CD4-positive, alpha-beta T cell treated with Interleukin-17A for 4 hours (primary cell): ENCODE measurements at places on chromosomes 1 and 21.

- DNase-seq: peak; percentile 82
Measured at GRCh38 chr1:175152006-175152652, 40.4 kb downstream of the KIAA0040 start.

DNA sequence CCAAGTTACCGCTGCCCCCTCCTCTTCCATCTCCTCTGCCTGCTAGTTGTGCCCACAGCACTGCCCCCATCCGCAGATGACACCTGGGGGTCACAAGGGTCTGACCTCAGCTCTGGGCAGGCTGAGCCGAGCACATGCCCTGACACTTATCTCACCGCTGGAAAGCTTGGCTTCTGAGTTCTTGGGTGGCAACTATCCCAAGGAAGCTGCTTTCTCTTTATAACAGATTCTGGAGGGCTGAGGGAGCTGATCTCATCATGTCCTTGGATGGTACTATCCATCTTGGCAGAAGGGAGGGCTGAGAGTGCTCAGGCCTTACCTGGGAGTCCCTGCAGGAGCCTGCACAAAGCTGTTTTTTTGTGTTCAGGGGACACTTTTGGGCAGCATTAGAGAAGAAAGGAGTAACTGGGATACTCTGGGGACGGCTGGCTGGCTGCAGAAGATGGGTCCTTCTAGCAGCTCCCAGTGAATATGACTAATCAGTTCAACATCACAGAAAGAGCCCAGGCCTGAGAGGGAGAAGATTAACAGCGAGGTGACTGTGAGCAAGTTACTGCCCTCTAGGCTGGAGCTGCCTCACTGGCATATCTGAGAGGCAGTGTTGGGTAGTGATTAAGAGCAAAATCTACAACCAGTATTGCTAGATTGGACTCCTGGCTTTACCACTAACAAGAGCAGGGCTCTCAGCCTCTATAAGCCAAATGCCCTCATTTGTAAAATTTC lies 71.6 kb downstream of the PLXNA2 start:
- no peak for DNase-seq

DNA sequence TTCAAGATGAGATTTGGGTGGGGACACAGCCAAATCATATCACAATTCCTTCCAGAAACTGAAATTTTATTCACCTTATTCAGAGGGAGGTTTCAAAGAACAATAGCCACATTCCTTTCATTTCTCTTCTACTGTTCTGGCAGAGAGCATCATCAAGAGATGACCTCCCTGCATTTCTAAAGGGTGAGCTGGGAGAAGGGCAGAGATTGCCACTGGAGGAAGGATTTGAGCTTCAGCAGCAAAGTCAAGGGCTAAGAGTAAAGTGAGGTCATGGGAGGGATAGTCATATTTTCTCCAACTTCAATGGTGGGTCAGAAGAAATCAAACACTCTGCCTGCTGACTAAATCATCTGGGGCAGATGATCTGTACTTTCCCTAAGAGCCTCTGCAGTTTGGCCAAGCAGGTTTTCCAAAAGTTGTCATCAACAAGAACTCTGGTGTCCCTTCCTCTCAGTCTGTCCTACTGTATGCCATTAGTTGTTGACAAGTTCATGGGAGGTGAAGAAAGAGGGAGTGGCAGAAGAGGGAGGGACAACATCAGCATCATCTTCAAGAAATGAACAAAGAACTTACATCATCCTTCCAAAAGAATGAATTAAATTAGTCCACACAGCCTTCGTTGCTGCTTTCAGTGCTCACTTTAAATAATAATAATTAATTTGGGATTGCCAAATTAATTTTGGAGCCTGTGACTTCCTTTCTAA lies 298.3 kb downstream of the ASTN1 start:
- DNase-seq: no peak

DNA sequence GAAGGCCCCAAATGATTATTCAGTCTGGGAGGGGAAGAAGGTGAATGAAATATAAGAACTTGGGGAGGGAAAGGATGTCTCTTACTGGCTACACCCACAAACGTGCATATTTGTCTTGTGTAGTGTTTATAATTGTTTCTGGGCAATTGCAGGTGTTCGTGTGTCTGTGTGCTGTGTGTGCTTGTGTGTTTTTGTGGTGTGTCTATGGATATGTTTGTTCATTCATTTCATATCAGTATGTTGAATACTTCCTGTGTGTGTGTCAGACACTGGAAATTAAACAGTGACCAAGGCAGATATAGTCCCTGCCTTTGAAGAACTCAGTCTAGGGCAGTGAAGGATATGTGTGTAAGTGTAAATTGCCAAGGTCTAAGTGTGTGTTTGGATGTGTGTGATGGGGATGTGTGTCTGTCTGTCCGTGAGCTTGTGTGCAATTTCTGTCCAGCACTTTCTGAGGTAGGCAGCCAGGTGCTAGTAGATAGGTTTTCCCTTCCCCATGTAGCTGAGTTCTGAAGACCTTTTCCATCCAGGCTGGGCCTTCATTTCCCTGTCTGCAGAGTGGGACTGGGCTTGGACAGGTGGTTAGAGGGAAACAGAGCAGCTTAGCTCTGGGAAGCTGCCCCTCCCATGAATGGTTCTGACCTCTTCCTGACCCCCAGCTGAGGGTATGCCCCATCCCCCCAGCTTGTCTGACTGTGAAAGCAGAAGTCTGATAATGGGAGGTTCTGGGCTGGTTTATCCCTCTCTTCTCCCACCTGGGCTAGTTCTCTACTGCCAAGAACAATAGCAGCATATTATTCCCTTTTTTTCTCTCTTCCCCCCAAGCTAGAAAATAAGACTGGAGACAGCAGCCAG lies 3.8 kb downstream of the AGO1 start:
- no peak for DNase-seq

DNA sequence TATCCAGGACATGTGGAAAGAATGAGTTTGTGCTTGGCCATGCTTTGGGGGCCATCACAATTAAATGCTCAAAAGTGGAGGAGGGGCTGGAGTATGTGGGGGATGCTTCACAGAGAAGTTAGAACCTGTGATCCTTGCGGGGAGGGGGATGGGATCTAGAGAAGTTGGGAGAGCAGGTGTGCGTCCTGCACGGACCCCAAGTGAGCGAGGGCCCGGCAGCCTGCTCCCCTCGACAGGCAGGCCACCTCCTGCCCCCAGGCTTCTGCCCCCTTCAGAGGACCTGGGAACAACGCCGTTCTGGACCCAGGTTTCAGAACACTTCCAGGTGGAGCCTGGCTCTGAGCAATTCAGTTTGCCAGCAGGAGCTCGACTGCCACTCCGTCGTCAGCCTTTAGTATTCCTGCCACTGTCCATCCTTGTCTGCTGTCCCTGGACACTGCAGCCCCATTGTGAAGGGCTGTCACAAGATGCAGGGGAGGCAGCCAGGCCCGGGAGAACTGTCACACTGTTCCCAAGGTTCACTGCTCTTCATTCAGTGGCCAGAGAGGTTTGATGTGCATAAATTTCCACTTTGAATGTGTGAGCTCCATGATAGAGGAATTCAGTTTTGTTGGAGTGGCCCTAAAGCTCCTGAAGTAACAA lies 112.2 kb downstream of the DHRS3 start:
- no peak for DNase-seq

GRCh38 chr21:32666258-32666657 lies 54.1 kb upstream of the CFAP298 start:
- no peak for DNase-seq

DNA sequence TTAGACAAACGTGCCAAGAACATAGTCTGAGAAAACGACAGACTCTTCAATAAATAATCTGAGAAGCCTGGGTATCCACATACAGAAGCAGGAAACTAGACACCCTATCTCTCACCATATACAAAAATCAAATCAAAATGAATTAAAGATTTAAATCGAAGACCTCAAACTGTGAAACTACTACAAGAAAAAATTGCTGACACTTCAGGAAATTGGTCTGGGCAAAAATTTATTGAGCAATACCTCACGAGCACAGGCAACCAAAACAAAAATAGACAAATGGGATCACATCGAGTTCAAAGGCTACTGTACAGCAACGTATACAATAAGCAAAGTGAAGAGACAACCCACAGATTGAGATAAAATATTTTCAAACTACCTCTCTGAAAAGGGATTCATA lies 292.8 kb upstream of the RGS18 start:
- DNase-seq: no peak

DNA sequence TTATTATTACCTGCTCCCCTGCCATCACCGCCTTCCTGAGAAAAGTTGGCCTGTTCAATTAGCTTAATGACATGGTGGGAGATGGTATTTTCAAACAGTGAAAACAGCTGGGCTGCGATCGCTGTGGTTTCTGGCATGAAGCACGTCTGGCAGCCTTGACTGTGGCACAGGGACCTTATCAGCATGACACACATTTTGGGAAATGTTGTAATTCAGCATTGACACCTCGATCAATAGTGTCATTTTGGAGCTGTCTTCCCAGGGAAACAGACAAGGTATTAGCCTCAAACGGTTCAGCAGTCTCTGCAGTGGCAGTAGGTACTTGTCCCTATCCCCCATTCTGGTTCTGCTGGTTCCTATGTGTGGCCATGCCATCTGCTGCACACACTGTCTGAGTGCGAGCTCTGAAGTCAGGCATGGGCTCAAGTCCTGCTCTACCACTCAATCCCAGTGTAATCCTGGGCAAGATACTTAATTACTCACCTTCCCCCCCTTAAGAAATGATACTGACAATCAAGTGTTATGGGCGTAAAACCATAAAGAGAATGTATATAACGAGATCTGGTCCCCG lies 154.5 kb upstream of the KCND3 start:
- DNase-seq: no peak

GRCh38 chr1:230681599-230681998 lies 32.3 kb downstream of the AGT start:
- DNase-seq: no peak

DNA sequence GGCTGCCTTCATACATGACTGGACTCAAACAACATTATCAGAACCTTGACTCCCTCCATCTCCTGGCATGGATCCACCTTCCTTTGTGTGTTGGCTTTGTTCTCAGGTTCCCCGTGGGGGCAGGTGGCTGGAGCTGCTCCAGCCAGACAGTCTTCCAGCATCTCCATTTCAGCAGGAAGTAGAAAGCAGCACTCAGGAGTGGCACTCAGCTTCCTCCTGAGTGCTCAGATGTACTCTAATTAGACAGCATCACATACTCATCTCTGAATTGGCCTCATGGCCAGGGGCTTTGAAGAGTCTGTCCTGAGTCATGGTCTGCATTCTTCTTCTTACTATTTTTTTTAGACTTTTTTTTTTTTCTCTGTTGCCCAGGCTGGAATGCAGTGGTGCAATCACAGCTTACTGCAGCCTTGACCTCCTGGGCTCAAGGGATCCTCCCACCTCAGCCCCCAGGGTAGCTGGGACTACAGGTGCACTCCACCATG lies 27.9 kb downstream of the OVAAL start:
- DNase-seq: no peak

DNA sequence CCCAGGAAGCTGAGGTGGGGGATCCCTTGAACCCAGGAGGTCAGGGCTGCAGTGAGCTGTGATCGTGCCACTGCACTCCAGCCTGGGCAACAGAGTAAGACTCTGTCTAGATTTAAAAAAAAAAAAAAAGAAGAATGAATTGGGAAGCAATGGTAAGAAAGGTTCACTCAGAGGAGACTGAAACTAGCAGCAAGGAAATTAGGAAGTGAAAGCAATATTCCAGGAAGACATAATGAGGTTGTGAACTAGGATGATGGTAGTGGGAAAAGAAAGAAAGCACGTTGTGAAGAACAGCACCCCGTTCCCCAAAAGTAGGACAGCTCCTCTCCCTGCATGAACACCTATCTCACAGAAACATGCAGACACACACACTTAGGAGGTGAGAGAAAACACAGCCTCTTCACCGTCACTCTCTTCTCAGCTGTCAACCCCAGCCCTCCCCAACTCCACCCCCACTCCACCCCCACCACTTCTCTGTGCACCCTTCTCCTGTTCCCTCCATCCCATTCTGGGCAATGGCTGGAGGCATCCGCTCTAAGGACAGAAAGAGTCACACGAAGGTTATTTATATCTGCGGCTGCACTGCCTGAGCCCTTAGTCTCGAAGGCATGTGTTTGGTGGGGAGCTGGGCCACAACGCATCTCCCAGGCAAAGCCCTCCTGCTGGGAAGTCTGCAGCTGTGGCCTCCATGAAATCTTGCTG lies 101.8 kb upstream of the LPGAT1 start:
- DNase-seq: no peak

GRCh38 chr1:156895455-156895812 lies 1.9 kb downstream of the PEAR1 start:
- DNase-seq: no peak
